ENCODE measurements at places on chromosomes 3 and 15.

DNA sequence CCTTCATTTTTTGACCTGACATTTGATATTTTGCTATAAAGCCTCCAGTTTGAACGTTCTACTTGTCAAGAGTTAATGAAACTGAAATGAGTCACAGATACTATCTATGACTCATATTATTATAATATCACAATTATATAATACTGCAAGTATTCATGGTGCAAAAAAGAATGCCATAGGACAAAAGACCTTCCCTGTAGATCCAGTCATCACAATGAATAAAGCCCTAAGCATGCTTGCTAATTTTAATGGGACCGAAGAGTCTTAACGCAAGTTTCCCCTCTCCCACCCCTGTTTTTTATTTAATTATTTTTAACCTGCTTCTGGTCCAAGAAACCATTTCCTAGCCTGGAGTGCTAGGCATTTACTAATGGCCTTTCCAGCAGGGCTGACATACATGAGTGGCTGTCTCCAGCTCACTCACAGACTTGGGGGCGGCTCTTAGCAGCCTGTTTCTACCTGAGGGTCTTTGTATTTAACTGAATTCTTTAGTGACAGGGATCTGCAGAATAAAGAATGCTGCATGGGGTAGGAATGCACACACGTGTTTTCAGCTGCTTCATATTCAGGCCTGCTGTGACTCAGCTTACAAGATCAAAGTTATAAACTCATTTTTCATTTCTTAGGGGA lies 61.2 kb downstream of the THBS1 start:
- no peak for DNase-seq

DNA sequence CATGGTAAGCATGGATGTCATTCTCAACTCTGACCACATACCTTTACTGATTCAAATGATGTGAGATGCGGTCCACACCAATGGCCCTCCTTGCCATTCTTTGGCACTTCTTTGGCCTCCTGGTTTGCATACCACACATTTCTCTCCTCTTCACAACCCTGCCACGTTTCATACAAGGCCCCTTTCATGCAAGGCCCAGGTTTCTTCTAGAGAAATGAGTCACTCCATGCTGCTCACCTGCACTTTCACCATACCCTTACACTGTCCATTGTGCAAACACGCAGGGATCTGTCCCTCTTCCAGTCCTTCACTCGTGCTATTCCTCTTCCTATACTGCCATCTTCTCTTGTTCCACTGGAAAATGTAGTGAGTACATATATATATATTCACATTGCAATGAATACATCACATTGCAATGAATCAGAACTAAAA lies 24.4 kb upstream of the SLC24A5 start:
- DNase-seq, result no peak

GRCh38 chr15:48515500-48515899 lies 130.0 kb downstream of the FBN1 start:
- no peak for DNase-seq

DNA sequence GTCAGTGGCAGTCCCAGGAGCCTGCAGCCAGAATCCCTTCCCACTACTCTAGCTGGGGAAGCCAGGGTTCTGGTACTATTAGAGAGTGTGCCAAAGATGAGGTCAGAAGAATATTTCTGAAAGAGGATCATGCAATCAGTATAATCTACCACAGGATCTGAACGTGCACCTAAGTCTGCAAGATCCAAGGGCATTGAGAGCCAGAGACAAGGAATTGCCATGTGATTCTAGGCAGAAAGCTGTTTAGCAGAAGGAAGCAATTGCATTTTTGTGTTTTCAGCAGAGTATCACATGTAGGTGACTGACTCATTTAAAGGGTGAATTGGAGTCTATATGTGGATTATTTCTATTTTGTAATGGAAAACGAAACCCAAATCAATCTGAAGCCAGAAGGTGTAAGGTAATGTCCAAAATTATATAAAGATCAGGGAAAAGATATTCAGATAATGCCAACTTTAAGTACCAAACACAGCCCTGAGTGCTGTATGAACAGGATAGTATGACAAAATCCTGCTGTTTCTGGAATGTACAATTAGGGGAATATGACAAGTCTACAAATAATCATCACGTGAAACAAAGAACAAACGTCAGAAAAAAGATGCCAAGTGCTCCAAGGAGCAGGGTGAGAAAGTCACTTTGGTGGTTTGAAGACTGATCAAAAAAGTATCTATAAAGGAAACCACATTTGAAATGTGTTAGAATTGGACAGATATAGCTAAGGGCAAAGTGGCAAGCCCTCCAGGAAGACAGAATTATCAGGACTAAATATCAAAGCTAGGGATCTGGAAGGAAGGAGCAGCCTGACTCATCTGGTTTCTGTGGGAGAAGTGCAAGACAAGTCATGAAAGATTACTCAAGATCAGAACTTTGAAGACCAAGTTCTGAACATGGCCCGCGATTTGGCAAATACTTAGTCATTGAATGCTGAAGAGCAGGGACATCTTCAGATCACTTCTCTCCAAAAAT lies 1036.6 kb downstream of the NTRK3 start:
- no peak for DNase-seq

DNA sequence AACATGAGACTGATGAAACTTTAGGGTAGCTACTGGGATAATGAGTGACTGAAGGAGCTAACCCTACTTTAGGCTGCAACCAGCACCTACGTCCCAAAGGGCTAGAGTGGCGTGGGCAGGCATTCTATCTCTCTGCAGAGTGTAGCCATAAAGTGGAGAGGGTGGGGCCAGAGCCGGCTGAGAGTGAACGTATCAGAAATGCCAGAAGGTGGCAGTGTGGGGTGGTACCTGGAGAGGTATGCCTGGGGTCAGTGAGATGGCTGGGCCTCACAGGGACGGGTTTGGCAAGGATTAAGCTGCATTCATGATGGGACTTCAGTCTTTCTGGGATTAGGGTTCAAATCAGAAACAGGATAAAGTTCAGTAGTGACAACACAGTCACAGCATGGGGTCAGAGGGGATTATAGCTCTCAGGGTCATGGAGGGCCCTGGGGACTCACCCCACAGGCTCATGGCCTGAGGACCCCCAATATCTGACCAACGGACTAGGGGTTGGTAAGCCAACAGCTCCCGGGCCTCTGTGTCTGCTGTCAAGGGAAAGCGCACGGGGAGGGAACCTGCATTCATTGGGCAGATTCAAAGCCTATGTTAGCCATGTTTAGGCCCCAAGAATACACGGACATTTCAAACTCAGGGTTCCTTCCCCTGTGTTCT lies 86.5 kb upstream of the FOXB1 start:
- peak; percentile 39 for DNase-seq

- DNase-seq, result no peak
Observed at GRCh38 chr3:123623346-123623880, 38.6 kb upstream of the HACD2 start.

DNA sequence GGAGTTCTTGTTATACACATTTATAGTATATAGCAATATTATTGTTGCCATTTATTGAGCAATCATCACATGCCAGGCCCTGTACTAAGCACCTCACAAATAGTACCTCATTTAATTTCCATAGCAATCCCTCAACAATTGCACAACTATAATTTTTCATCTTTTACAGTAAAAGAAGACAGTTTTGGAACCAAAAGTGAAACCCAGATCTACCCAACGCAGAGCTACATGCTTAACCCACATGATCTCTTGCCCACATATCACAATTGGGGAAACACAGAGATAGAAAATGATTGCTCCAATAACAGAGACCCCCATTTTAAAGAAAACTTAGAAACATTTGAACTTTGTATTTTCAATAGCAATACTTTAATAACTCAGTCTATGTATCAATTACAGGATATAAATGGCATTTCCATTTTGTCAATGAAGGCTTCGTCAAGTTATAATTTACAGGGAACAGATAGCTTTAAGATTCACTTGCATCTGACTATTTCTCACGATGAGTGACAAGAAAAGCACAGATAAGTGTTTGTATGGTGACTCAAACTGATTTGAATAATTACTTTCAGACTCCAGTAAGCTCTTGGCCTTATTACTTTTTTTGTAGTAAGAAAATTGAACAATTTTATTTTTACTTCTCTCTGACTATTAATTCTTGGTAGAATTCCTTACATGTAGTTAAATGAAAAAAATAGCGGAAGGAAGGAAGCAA lies 38.7 kb upstream of the CCDC50 start:
- no peak for DNase-seq

DNA sequence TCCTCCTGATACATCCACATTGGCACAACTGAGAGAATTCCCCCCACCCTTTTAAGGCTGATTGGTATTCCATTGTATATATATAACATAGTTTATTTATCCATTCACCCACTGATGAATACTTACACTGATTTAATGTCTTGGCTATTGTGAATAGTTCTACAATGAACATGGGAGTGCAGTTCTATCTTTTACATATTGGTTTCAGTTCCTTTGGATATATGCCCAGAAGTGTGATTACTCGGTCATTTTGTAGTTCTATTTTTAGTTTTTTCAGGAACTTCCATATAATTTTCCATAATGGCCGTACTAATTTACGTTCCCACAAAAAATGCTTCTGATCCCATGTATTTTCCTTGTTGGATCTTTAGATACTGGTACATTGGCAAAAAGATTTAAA lies 135.3 kb downstream of the FMN1 start:
- no peak for DNase-seq

DNA sequence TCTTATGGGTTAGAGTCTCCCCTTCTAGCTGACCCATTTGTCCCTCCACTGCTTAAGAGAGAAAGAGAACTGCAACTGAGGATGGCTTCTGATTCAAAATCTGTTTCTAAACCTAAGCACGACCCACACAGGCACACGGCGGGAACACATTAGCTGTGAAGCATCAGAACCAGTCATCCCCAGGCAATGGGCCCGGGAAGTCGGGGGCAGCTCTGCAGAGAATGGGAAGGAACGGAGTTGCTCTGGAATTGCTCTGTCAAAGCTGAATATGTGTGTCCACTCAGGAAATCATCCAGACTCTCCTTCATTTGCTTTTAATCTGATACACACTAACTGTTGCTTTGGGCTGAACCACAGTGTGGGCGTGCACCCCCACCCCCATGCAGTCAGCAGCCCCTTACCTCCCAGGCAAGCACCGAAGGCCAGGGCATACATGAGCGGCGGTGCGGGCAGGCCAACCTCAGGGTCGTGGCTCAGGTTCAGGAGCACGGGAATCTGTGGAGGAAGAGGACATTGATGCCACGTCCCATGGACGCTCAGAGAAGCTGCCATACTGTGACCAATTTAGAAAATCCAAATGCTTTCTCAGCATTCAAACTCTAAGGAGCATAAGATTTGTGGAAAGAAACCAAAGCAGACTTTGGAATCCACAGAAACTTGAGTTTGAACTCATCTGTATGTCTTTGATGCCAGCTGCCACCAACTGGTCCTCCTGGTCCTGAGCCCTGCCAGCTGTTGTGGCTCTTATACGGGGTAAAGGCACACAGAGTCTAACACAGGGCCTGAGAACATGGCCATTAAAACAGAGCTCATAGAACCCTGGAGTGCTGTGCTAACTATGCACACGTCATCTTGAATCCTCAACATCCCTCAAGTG lies 247.9 kb downstream of the OCA2 start:
- no peak for DNase-seq

DNA sequence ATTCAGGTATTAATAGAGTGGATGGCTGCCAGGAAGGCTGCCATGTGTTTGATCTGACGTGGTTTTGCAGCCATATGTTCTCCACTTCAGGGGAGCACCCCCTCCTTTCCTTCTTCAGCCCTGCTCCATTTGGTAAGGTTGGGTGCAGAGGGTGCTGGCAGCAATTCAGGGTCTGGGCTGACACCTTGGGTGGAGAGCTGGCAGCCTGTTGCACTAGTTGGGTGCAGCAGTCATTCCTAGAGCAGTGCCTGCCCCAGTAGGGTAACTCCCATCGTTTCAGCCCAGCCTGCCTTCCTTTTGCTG lies 1.5 kb downstream of the TYRO3 start:
- no peak for DNase-seq

DNA sequence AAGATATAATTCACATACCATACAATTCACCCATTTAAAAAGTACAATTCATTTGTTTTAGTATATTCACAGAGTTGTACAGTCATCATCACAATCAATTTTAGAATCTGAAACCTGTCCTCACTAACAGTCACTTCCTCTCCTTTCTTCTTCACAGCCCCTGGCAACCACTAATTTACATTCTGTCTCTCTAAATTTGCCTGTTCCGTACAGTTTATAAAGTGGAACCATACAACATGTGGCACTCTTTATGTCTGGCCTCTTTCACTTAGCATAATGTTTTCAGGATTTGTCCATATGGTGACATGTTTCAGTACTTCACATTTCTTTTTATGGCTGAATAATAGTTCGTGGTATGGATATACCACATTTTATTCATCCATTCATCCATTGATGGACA lies 22.7 kb downstream of the ERICH6 start:
- no peak for DNase-seq

Data from Caki2 (cell line).